ENCODE measurements at places on chromosomes 4 and X.

DNA sequence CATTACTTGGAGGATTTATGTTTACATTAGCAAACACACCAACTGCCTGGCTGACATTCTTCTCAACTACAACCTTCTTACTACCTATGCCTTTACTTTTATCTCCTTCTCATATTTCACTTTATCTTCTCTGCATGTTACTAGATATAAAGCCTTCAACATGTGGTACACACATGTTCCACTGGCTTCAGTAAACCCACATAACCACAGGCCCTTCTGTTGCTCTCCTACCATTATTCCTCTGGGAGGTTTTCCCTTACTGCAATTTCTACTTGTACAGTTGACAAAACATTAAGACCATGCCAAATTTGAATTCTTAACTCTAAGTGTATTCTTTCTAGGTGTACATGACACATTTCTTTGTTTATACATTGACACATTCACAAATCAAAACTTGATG, 133.1 kb downstream of the ARAP2 start:
- no peak for DNase-seq

DNA sequence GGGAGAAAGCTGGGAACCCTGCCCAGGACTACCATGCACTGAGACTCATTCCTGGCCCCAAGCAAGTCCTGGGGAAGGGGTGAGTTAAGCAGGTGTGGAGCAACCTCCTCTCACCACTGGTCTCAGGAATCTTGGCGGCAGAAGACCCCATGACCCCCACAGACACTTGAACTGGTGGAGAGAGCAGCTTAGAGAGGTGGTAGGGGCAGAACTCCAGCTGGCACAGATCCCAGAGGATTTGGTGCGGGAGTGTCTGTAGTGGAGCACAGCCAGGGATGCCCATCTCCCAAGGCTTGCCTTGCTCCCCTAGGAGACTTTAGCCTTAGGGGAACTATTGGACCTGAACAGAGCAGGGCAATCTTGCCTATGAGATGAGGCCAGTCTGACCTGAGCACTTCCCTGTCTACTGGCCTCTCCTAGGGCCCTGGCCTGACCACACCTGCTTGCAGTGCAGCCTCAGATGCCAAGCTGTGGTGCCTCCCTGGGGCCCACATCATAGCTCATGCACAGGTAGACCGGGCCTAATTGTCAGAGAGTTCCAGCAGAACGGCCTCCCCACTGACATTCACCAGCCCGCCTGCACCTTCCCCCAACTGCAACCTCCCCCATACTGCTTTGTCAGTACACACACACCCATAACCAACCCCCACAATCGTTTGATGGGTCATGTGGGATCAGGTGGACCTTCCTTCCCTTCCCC, 78.0 kb downstream of the NAA11 start:
- no peak for DNase-seq

DNA sequence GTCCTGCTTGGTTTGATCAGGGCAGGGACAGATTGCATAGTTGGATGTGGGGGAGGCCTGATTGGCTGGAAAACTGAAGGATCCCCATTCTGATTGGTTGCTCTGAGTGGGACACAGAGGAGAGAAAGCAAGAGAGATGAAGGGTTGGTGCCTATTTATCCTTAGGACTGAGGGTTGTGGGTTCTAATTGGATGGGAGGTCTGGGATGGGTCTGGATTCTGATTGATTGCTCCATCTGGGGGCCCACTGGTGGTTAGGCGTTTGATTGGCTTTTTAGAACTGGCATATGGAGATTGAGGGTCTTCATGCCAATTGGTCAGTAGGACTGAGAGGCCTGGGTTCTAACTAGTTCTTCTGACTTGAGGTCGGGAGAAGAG, 644 bp upstream of the EBP start:
- no peak for DNase-seq

DNA sequence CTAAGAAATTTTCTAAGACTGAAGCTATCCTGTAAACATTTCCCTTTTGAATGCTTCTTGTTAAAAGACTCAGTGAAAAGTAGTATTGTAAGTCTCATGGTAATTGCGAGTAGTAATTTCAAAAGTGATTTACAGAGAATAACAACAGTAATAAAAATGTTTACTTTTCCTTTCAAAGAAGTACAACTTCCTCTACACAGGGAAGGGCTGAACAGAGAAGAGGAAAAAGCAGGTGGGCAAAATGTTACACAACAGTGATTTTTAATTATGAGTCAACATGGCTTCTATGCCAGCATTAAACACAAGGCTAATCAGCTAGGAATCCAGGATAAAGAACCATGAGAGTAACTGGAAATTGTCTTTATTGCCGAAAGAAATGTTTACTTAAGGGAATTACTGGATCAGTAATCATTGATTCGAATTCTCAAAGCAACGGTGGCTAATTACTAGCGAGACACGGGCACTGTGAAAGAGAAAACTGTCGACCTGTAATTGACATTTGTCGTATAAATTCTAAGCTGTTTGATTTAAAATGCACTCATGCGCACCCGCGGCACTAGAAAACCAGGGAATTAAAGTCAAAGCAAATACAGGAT, 15.4 kb downstream of the UTP3 start:
- no peak for DNase-seq

GRCh38 chr4:5774416-5775036, 63.5 kb downstream of the EVC start:
- no peak for DNase-seq

- no peak for DNase-seq
These were observed 107.9 kb downstream of the PALLD start for GRCh38 chr4:168604496-168605373.

- DNase-seq = peak; percentile 20
These were observed 645 bp downstream of the AMMECR1 start for GRCh38 chrX:110317061-110317819.

- DNase-seq = no peak
These were observed 14.9 kb upstream of the EXOSC9 start for GRCh38 chr4:121786221-121786620.

GRCh38 chrX:50579955-50580354, 109.3 kb upstream of the DGKK start:
- no peak for DNase-seq

- DNase-seq = no peak
These were observed 1.8 kb downstream of the KDM5C start for GRCh38 chrX:53223068-53223693.

GRCh38 chr4:180923486-180923885, 1319.7 kb upstream of the TENM3 start:
- no peak for DNase-seq

GRCh38 chr4:56186808-56187523, 200.3 kb downstream of the AASDH start:
- DNase-seq = no peak

DNA sequence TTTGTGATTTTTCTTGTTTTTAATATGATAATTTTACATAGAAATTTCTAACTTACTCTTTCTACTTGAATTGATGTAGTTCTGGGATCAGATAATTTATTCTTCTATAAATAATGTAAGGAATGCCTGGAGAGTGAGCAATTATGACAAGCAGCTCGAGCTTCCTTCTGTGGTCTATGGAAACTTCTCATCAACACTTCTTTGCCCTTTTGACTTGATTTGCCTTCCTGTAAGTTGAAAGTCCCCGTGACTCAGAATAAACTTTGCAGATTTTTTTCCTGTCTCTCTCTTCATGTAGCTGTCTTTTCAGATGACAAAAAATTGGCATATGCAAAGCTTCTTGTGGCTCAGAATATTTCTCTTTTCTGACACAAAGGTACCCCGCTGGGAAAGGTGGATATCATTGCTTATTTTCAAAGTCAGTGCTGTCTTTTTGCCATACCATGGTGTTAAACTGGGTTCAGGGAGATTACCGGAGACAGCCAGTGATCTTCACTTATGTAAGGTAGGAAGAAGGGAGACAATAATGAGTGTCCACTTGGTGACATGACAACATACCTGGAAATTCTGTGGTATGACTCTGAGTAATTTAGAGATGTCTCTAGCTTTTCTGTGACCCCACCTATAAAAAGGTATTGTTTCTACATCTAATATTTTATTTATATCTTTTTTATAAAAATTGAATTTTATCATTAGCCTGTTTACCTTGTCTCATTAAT, 278.6 kb upstream of the GNPDA2 start:
- no peak for DNase-seq

GRCh38 chrX:145848857-145849256, 31.2 kb downstream of the SLITRK2 start:
- no peak for DNase-seq

- DNase-seq = no peak
These were observed 61.0 kb upstream of the EXOC1L start for GRCh38 chr4:55758570-55758969.

DNA sequence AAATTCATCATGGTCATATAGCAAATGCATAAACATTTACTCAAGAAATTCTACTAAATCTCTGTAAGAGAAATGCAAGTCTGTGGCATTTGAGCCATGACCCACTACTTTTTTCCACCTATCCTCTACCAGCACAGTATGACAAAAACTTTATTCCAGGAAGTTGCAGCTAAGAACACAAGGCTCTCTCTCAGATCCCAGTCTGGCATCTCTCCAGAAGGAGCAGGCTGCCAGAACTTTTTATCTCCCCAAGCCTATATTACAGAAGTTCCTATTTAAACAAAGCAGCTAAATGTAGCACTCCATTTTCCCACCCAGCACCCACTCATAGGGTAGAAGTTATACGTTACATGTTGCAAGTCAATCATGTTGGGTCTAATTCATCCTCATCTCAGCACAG, 49.3 kb upstream of the EPGN start:
- DNase-seq = no peak

- DNase-seq = no peak
These were observed at the start of gene ABCB7 for GRCh38 chrX:75155827-75156525. Gene ABCB7, minus strand, starts transcription at chrX:75156283. Its CDS starts 11 bp downstream, at chrX:75156272.

GRCh38 chr4:168353746-168354145, 35.2 kb upstream of the DDX60 start:
- DNase-seq = no peak

GRCh38 chrX:11188664-11189063, 77.5 kb downstream of the HCCS start:
- no peak for DNase-seq

GRCh38 chr4:84968925-84969324, 2.4 kb upstream of the WDFY3 start:
- no peak for DNase-seq

- DNase-seq = no peak
These were observed 571 bp upstream of the EDA start for GRCh38 chrX:69615342-69615741.

- no peak for DNase-seq
These were observed 44.2 kb downstream of the JADE1 start for GRCh38 chr4:128853741-128854140.

GRCh38 chr4:108492816-108493595, 127.4 kb upstream of the RPL34 start:
- DNase-seq = no peak

DNA sequence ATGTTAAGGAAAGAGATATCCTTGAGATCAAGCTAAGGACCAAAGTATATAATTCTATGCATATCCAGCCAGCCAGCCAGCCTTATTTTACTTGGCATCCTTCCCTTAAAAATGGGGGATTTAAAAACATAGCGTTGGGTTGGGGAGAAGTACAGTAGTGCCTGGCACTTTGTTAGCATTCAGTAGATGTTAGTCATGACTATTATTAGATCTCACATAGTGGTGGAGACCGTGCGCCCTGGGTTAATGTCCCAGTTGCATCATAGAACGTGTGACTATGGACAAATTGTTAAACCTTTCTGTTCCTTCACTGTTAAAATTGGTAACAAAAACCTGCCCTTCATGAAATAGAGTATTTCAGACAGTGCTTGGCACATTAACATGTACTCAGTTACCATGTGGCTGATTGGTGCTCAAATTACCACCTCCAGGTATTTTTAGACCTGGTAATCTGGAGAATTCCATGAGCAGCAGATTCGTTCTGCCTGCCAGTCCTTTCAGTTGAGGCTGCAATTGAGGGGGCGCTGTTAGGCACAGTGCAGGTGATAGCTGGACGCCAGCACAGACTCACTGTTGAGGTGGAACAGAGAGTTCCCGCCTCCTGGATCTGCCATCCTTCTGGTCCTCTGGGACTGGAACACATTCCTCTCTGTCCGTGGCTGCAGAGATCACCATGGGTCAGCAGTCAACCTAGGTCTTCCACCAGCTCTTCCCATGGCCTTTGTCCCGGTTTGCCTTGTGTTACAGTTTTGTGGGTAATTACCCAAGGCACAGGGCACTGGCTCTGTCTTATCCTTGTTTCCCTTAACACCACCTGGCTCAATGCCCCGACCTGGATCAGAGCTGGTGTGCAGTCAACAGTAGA, 31.7 kb downstream of the RBBP7 start:
- no peak for DNase-seq

GRCh38 chr4:153383131-153383530, 38.6 kb downstream of the MND1 start:
- no peak for DNase-seq

DNA sequence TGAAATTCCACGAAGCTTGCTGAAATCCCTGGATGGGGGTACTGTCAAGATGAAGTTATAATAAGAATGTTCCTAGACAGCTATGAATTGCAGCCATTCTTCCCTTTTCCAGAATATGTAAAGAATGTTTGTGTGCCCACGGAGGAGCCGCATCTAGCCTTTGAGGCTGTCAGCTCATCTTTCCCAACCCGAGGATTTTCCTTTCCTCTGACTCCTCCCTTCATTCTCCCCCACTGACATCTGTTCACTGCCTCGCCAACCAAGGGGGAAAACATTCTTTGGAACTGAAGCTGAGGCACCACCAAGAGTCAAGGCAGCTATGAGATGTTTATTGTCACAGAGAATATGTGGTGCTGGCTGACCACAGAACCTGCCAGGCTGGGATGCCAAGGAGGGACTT, 8.8 kb downstream of the NHSL2 start:
- DNase-seq = no peak

DNA sequence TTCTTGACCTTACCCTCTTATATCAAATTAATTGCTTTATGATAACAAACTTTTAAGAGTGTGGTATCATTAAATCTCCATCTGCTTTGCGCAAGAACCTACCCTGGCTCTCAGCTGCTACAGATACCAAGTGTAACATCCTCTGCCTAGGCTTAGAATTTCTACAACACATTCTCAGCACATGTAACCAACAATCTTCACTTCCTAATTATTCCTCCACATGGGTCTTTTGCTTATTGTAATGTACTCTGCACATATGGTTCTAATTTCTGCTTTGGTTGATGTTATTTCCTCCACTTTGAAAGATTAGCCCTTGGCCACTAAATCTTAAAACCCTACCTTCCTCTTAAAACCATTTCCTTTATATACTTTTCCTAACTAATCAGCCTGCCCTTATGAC, 242.4 kb downstream of the ARHGAP24 start:
- DNase-seq = no peak

DNA sequence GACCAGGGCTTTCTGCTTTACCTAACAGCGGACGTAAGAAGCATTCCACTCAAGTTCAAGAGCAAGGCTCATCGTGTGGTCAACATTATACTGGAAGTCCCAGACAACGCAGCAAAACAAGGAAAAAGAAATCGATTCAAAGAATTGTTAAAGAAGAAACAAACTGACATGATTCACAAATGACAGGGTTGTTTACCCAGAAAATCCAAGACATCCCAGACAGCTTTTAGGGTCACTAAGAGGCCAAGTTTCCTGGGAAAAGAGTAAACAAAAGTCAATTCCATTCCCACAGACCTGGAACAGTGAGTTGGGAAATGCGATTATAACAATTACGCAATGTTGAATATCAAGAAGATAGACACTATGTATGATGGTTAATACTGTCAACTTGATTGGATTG, 21.5 kb upstream of the HTRA3 start:
- DNase-seq = no peak

- no peak for DNase-seq
These were observed 7.5 kb downstream of the STIM2 start for GRCh38 chr4:26867914-26868684.

- no peak for DNase-seq
These were observed 309.3 kb downstream of the ANK2 start for GRCh38 chr4:113358784-113359183.

All from 8988T (cell line).